Karpas-422 (cell line): ENCODE measurements at places on chromosomes 1 and 21. TPM values are rescaled to one million over a fixed set of nuclear protein-coding genes. Genes with fewer than 3 reads are reported as not detected.

- DNase-seq: no peak
Observed at GRCh38 chr1:200179781-200180160, 152.3 kb downstream of the NR5A2 start.

- DNase-seq: no peak
Observed at GRCh38 chr1:79981481-79981880, 975.0 kb upstream of the ADGRL4 start.

DNA sequence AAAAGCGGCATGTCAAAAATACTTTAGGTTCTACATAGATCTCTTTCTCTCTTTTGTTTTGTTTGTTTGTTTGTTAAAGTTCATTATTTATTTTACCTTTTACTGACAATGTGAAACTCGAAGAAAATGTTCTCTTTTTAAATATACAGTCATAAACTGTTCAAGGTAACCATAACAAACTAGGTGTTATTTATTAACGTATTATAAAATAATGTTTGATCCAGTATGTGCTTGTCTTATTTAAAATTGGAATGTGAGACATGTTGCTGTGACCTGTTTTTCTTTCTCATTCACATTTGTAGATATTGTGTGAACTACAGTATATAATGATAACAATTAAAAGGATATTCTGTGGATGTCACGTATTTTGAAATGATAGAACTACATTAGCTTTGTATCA is 5.9 kb upstream of the LEPR start:
- DNase-seq: no peak

DNA sequence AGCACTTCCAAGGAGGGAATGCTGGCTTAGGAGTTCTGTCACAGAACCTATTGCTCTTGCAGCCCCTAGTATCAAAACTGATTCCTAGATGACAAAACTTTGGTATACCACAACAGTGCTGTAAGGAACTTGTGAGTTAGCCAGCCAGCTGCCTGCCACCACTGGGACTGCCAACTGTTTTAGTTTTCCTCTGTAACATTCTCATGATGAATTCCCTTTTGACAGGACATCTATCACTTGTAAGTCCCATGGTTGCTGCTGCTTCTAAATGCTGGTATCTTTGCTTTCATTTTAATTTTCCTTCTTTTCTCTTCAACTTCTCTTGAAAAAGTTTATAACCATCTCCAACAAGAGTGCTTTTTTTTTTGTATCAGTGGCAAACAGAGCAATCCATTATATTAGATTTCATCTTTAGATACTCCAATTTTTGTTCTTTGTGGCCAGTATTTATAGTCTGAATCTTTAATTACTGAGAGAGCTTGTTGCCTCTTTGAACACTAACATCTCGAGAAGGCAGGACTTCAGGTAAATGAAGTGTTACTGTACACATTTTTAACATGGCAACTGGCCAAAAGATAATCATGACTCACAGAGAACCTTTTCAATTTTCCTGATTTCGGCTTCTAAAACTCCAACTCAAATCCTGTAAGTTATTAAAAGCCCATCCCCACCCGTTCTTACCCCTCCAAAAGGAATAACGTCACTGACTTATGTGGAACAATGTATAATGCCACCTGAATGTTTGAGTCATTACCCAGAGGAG is 19.8 kb downstream of the DBT start:
- no peak for DNase-seq

- no peak for DNase-seq
Observed at GRCh38 chr1:3399732-3400131, 54.7 kb upstream of the ARHGEF16 start.

Gene C1orf210
- total RNA-seq: not detected in 2 replicates

Gene MIER1
- total RNA-seq: 19.3 and 29.2 TPM in 2 replicates
